ENCODE measurements at places on chromosomes 2 and 18.

DNA sequence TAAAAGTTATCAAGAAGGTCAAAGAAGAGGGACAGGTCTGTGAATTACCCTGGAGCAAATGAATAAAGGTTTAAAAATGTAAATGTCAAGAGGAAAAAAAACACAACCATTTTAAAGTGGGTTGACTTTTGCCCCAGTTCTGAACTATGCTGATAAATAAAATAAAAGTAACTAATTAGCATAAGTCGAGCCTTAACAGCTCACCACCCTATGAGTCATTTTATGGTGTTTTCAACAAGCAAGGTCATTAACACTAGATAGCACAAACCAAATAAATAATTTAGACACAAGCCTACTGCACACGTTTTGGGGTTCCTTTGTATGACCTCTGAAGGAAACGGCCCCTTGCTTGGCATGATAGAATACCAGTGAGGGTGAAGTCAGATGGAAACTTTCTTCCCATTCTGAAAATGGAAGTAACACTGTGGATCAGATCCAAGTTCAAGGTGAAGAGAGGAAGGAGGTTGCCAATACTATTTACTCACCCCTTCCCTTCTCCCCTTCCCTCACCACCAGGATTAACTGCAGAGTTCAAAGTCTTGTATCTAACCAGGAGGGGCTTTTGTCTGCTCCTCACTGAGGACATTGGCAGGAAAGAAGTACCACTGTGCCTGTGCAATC lies 380.0 kb upstream of the ACVR2A start:
- DNase-seq: no peak

GRCh38 chr2:188158337-188159100 lies 133.2 kb upstream of the GULP1 start:
- no peak for DNase-seq

DNA sequence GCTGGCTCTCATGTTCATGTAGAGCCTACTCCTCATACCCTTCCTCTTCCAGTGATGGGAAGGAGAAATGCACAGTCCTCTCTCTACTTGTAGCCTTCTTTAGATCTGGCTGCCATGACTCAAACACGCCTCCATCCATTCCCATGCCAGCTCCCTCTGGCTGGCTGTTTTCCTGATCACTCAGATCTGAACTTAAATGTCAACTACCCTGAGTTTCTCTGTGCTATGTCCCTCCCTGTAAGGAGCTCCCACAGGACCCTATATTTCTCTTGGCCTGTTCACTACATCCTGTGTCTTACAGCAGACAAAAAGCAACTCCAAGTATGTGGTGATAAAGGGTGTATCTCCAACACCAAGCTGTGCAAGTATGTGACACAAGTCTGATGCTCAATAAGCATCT lies 152.4 kb downstream of the TCF4 start:
- DNase-seq: no peak

DNA sequence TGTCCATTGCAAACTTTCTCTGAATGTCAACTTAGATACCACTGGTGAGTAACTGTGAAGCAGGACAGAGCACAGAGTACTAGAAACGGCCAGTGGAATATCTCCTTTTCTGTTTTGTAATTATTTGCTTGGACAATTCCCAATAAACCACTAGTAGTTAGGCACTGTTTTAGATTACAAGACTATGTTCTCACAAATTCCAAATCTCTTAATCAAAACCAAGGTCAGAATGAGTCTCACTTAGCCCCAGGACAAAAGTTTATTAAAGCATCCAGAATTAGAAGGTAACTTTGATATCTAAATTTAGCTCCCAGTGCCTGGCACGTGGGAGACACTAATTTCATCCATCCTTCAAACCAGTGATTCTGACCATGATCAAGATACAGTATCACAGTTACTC lies 89.0 kb downstream of the ZNF521 start:
- DNase-seq: no peak

DNA sequence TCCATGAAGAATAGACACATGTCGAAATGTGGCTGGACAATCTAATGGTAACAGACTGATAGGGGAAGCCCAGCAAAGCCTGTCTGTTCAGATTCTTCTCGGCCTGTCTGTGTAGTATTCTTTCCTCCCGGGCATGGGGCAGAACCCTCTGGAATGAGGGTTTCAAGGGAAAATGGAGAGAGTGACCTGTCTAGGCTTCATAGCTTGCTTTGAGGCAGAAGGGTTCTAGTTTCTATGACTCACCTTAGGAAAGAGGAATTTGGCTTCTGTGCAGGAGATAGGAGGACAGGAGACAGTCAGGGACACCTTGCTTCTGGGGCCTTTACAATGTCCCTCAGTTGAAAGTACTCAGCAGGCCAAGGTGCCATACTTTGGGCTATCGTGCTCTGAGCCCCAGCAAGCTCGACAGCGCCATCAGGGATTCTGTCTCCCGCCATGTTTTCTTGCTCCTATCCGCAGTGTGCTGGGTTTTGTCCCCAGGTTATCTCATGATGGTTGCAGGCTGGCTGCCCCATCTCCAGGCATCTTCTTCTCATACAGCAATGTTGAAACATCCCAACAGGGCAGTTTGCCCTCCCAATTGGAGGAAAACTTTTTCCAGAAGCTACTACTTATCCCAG lies 74.7 kb upstream of the TLK1 start:
- DNase-seq: no peak

GRCh38 chr18:23710068-23710527 lies 20.8 kb downstream of the LAMA3 start:
- DNase-seq: no peak

GRCh38 chr2:109030870-109031475 lies 42.0 kb upstream of the EDAR start:
- DNase-seq: no peak

DNA sequence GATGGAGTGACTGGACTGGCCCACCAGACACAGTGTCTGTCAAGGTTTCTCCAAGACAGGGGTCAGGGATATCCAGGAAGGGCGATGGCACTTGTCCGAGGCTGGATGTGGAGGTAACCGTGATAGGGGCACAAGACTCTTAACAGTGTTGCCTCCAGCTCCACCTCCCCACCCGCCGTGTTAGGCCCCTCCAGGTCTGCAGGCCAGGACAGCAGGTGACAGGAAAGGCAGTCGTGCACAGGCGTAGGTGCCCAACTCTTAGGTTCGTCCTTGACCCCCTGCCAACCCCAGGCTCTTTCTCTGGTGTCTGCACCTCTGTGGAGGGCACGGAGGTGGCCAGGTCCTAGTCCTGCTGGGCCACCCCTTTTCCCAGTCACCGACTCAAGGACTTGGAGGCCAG lies 10.1 kb downstream of the ITM2C start:
- no peak for DNase-seq
